Adipose tissue (tissue), 3 donors: ENCODE measurements at places on chromosomes 6 and 20. TPM values are rescaled to one million over a fixed set of nuclear protein-coding genes. Genes with fewer than 3 reads are reported as not detected.

The TRIM31 gene
- polyA plus RNA-seq = 0.21 TPM

The C20orf144 gene
- polyA plus RNA-seq = 0.11 TPM

The ZNF133 gene
- 9.0 TPM for polyA plus RNA-seq

The HCRTR2 gene
- not detected for polyA plus RNA-seq

The MED20 gene
- polyA plus RNA-seq = 8.1 TPM

The PHF1 gene
- polyA plus RNA-seq = 106 TPM

The TCF21 gene
- polyA plus RNA-seq = 4.3 TPM

The PCSK2 gene
- polyA plus RNA-seq = 0.04 TPM

The TNFRSF6B gene
- polyA plus RNA-seq = 7.4 TPM

The ZMYND8 gene
- 5.0 TPM for polyA plus RNA-seq

The TMEM151B gene
- polyA plus RNA-seq = not detected

The IYD gene
- polyA plus RNA-seq = not detected

The GLYATL3 gene
- not detected for polyA plus RNA-seq

The HLA-DQA2 gene
- not detected for polyA plus RNA-seq

The CD93 gene
- polyA plus RNA-seq = 76.0 TPM

The MUC21 gene
- polyA plus RNA-seq = not detected

The SH3BGRL2 gene
- 14.2 TPM for polyA plus RNA-seq

The ID4 gene
- 86.0 TPM for polyA plus RNA-seq

The SRMS gene
- not detected for polyA plus RNA-seq

The IMPG1 gene
- not detected for polyA plus RNA-seq
